ENCODE measurements at places on chromosomes 2 and 18.

- DNase-seq, result no peak
Observed at GRCh38 chr2:239303711-239304532, 96.9 kb downstream of the HDAC4 start.

- no peak for DNase-seq
Observed at GRCh38 chr2:73368781-73369180, 16.9 kb upstream of the ALMS1 start.

DNA sequence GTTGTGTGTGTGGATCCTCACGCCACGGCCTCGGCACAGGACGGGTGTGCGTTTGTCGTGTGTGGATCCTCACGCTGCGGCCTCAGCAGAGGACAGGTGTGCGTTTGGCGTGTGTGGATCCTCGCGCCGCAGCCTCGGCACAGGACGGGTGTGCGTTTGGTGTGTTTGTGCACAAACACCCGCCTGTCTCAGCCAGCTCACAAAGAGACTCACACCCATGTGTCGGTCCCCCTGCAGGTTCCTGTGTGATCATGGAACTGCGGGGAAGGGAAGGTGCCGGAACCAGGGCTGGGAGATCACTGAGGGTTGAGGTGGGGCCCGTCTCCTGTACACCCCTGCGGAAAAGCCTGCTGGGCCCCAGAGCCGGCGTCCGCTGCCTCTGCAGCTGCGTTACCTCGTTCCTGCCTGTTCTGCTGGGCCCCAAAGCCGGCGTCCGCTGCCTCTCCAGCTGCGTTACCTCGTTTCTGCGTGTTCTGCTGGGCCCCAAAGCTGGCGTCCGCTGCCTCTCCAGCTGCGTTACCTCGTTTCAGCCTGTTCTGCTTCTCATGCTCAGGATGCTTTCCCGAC lies 53.6 kb downstream of the CTDP1 start:
- no peak for DNase-seq

- DNase-seq, result no peak
Observed at GRCh38 chr2:206937555-206937954, 1.8 kb upstream of the CPO start.

DNA sequence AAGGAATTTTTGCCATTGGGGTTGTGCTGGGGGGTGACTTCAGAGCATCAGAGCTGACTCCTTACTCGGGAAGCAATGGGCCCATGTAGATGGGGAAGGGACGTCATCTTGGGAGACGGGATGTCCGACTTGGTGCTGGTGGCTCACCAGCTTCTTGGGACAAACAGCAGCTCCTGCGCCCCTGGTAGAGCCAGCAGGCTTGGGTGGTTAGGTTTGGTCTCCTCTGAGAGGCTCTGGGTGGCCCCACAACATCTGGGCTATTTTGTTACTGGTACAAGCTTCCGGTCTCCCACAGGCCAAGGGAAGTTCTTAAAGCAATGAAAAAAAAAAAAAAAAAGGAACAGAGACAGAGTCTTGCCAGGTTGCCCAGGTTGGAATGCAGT lies 1.8 kb downstream of the NGEF start:
- DNase-seq, result no peak

Measured in GF-D8 (cell line).